Urinary bladder (tissue), 4 donors: ENCODE measurements at places on chromosomes 16 and 17.

DNA sequence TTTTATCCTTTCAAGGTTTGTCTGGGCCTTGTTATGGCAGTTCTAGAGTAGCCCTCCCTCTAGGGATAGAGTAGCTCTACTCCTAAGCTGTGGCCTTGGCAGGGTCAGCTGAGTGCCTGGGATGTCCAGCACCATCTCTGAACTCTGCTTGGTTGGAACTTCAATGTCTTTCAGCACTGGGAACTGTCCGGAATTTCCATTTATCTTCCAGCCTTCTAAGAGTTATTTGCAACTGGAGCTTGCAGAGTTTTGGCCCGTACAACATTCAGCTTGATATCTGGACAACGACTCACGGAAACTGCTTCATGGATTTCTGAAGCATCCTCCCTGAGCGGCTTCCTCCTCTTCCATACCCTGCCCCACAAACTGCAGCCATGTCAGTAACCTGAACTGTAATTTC, 22.9 kb downstream of the MMD start:
- DNase-seq, result no peak

GRCh38 chr17:42531455-42532354, 4.3 kb upstream of the NAGLU start:
- DNase-seq, result no peak

GRCh38 chr17:42682722-42683403, 532 bp downstream of the CNTNAP1 start:
- DNase-seq, result no peak

GRCh38 chr17:46831573-46832330, 13.3 kb upstream of the WNT3 start:
- no peak for DNase-seq

GRCh38 chr16:57946181-57946801, 24.6 kb downstream of the CNGB1 start:
- DNase-seq, result no peak

DNA sequence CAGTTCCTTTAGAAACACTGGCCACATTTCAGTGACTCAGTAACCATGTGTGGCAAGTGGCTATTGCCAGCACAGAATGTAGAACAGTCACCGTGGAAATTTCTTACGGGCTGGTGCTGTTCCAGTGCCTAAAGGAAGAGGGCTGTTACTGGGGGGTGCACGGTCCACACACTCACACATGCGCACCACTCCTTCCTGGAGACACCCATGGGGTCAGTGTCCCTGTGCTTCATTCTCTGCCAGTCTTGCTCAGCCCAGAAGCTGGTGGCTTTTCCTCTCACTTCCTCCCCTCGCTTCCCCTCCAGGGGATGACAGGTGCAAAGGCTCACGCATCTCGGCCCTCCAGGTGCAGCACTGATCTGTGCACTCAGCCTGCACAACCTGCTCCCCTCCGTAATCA, 115.6 kb downstream of the CCDC182 start:
- DNase-seq, result no peak

GRCh38 chr17:38918129-38918913, 7.1 kb upstream of the LASP1NB start:
- no peak for DNase-seq

GRCh38 chr17:13106171-13106570, 88.3 kb upstream of the ELAC2 start:
- no peak for DNase-seq

DNA sequence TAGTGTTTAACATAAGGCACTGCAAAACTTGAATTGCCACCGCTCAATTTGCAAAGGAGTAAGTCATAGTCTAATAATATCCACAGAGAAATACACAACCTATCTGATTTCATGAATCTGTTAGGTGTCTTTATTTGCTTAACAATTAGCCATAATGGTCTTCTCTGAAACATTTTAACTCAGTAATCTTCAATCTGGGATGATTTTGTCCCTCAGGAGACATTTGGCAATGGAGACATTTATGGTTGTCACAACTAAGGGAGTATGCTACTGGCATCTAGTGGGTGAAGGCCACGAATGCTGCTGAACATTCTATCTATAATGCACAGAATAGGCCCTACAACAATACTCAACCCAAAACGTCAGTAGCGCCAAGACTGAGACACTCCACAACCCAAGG, 4.3 kb downstream of the UBE2G1 start:
- no peak for DNase-seq

DNA sequence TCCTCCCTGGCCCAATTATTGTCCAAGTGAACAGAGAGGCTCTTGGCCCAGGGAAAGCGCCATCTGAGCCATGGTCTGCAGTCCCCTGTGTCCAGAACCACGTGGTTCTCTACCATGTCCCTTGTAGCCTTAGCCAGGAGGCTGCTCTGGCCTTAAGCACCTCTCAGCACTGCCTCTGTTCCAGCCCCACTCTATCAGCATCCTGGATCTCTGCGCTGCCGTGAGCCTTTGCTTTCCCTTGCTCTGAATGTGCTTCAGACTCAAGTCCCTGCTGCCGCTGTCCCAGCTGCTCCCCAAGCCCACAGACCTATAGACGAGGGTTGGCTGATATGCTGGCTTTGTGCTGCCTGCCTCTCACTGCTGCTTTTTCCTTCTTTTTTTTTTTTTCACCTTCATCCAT, 33.9 kb downstream of the CYB561 start:
- DNase-seq, result no peak

DNA sequence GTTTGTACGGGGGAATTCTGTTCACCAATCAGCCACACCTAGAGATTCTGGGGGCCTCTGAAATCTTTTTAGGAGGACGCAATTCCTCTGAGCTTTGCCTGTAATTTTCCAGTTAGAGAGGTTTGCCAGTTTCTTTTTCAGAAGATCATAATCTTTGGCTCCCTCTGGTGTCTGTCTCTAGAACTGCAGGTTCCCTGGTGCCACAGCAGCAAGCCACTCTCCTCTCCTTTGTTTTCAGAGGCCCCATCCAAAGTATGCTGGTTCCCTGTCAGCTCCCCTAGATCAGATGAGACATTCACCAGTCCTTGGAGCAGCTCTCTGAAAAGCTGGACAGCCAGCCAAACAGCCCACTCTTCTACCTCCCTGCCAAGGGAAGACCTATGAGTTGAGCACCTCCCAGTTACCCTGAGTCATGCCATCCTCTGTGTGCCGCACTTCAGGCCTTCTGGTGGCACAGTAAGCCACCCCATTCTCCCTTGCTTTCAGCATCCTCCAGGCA, 36.1 kb downstream of the RNF112 start:
- peak; percentile 82 for DNase-seq

- DNase-seq, result no peak
Observed at GRCh38 chr17:73237714-73238113, 24.0 kb downstream of the CPSF4L start.

GRCh38 chr16:89071686-89072547, 21.7 kb upstream of the ACSF3 start:
- DNase-seq, result peak; percentile 58

- DNase-seq, result no peak
Observed at GRCh38 chr16:80048250-80048649, 447.7 kb upstream of the MAF start.

GRCh38 chr17:71423871-71424546, 696.8 kb upstream of the SOX9 start:
- DNase-seq, result no peak

DNA sequence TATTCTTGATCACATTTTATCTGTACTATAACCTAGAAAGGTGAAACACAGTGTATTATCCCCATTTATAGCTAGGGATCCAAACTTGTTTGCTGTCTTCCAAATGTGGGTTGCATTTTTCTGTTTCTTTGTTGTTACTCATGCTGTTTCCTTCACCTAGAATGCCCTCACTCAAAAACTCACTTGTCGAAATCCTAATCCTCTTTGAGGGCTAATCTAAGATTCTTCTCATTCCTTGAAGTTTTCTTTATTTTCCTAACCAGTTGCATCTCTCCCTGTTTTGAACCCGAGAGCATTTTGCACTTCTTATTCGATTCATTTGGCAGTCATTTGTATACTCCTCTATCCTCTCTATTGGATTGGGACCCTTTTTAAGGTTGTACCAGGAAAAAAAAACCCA, 9.6 kb downstream of the CALCOCO2 start:
- DNase-seq, result no peak

DNA sequence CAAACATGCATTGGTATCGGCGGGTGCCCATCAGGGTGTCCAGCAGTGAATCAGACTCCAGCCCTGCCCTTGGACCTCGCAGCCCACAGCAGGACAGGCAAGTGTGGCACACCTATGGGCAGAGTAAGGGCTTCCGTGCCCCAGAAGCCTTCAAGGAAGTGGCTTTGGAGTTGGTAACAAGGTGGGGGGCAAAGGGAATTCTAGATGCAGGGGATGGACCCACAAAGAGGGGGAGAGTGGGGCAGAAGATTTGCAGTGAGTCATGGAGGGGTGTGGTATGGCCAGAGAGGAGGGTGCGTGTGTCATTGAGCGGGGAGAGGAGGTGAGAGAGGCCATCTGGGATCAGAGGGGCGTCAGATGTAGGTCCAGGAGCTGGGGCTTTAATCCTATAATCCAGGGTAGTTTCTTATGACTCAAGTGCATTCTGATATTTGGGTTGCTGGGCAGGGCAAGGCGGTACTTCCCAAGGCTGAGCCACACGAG, 8.5 kb upstream of the SPNS2 start:
- DNase-seq, result no peak

DNA sequence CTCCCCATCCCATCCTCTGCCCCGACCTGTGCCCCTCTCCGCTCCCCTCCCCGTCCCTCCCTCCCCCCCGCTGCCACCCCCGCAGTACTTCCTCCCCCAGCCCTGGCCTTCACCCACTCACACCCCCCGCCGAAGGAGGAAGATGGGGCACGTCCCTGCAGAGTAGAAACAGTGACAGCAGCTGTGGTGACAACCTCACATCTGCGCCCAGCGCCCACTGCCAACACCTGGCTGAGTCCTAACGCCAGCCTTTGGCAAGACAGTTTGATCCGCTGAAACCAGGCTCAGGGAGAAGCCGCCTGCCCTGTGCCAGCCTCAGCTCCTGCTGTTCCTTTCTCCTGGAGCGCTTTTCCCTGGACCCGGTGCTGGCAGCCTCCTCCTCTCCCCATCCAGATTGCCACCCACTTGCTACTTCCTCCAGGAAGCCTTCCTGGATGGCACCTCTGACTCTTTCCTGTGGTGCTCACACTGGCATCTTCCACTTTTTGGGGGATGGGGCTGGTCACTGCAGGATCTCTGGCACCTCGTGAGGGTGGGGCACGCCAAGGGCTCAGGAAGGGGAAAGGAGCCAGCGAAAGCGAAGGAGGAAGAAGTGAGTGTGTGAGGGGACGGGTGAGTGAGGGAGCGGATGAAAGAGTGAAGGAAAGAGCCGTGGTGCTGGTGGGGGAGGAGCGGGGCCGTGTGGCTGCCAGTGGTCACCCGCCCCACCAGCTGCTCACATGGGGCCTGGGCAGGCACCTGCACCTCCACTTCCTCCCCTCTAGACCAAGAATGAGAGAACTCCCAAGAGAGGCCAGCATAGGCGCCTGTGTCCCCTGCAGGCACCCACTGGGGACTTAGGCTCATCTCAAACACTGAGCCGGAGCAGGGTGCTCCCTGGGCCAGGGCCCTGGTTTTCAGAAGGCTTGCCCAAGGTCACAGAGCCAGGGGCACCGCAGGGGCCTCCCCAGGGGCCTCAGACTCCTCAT, 27.0 kb downstream of the ZFPM1 start:
- no peak for DNase-seq

DNA sequence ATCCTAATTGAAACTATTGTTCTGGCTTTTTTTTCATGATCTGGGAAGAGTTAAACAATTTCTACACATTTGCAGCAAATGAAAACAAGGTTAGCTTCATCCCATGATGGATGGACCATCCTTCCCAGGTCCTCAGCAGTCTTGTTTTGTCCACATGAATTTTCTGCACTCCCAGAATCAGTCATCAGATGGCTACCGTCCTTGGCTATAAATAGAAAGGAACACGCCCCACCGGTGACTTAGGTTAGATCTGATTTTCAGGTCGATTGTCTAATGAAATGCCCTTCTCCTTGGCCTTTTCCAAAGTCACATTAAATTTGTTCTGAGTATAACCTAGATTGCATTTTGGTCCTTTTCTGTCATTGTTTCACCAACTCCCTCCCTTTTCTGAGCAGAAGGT, 41.4 kb upstream of the NOL11 start:
- no peak for DNase-seq

DNA sequence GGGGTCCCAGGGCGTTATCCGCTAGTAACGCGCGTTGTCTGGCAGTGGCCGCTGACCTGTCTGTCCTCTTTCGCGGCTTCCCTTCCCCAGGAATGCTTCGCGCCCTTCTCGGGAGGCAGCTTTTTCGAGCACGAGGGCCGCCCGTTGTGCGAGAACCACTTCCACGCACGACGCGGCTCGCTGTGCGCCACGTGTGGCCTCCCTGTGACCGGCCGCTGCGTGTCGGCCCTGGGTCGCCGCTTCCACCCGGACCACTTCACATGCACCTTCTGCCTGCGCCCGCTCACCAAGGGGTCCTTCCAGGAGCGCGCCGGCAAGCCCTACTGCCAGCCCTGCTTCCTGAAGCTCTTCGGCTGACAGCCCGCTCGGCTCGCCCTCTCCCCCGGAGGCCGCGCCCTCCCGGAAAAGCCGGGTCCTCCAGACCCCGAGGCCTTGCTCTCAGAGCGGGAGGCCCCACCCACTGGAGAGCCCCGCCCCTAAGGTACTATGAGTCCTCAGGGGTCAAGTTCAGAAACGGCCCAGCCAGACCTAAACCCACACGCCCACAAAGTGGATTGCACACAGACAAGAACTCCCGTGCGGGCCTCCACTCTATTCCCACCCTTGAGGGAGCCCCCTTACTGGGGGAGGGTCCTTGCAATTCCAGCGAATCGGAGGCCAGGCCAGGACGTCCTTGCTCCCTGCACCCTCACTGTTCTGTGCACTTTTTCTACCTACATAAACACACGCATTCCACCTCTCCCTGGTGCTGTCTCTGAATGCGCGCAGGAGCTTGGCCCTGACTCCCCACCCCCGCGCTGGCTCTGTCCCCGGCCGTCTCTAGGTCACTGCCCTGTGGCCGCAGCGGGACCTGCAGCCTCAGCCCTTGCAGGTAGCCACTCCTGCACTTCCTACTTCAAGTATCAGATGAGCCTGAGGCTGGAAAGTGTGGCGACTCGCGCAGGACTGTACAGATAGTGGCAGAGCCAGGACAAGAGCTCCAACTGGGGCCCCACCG, 5.4 kb upstream of the SLC5A2 start:
- no peak for DNase-seq

DNA sequence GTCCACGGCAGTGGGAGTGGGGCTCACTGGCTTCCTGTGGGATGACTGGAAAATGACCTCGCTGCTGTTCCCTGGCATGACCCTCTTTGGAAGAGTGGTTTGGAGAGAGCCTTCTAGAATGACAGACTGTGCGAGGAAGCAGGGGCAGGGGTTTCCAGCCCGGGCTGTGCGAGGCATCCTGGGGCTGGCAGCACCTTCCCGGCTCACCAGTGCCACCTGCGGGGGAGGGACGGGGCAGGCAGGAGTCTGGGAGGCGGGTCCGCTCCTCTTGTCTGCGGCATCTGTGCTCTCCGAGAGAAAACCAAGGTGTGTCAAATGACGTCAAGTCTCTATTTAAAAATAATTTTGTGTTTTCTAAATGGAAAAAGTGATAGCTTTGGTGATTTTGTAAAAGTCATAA, 7.8 kb upstream of the RNF213 start:
- no peak for DNase-seq

- no peak for DNase-seq
Observed at GRCh38 chr17:42274812-42275526, 1.2 kb downstream of the STAT5B start.

- DNase-seq, result no peak
Observed at GRCh38 chr16:3401719-3402397, 843 bp downstream of the ZNF174 start.

GRCh38 chr17:67074781-67075180, 30.4 kb downstream of the CACNG1 start:
- DNase-seq, result no peak

GRCh38 chr17:72733619-72734282, 358.7 kb downstream of the SLC39A11 start:
- no peak for DNase-seq
